Left lung (tissue), 14 donors: ENCODE measurements at places on chromosomes 5 and 9.

DNA sequence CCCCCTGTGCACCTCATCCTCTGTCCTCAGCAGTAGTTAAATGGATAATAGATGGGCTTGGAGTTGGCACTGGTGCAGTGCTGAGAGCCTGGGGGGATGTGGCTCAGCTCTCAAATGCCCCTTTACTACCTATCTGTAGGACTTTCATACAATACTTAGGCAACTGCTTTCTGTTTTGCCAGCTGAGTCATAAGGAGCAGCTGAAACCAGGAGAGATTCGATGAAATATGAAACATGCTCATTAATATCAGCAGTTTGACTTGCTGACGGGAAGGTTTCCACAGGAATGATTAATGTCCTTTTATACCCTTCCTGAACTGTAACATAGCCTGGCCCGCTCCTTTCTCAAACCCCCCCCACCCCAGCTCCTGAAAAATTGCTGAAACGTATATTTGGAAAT lies 142.6 kb downstream of the SAXO1 start:
- DNase-seq: no peak

DNA sequence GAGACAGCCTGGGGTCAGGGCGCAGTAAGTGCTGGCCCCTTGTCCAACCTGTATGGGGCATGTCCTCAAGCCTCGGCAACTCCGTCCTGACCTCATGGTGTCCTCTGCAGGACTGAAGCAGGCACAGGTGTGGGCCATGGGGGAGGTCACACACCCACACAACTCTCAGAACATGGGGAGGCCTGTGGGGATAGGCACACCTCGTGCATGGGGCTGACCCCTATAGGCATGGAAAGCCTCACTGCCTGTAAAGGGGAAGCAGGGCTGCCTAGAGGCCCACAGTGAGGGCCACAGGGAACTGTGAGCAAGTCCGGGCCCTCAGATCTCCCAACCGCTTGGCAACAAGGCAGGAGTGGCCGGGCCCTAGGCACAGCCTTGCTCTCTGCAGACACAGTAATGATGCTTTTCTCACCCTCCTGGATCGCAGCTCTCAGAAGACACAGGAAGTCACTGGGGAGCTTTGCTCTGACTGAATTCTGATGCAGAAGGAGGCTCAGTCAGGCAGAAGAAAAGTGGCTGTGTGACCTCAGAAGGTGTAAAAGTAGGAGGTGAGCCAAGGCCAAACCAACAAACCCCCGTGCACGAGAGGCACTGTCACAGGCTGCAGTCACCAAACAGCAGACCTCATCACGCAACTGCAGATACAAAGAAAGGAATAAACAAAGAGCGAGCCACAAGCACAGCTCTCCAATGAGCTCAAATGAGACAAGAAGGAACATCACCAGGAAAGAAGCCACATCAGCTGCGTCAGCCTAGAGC lies 5.4 kb downstream of the IPPK start:
- DNase-seq: no peak

- DNase-seq: no peak
Observed at GRCh38 chr5:169768416-169768815, 131.3 kb downstream of the DOCK2 start.

GRCh38 chr9:90795871-90796317 lies 5.7 kb upstream of the SYK start:
- DNase-seq: peak; percentile 49

- DNase-seq: no peak
Observed at GRCh38 chr9:130254747-130255630, 10.6 kb upstream of the HMCN2 start.

DNA sequence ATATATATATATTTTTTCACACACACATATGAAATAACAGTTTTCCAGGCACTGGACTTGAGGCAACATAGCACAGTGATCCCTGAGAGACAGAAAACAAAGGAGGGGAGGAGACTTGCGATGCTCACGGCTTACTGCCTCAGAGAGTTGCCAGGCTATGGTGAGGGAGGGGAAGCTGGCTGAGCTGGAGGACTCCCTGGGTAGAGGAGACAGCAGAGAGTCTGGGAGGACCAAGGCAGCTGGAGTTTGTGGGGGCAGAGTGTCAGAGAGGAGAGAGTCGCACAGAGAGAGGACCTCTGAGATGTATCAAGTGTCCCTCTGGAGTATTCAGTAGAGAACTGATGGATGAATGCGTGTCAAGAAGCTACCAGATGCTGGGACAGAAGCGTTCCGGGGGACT lies 23.1 kb upstream of the QSOX2 start:
- no peak for DNase-seq

- DNase-seq: no peak
Observed at GRCh38 chr5:170235876-170236864, 3.4 kb downstream of the C5orf58 start.

- no peak for DNase-seq
Observed at GRCh38 chr5:93589829-93590215, 6.8 kb downstream of the NR2F1 start.

GRCh38 chr5:153439130-153439529 lies 51.3 kb upstream of the GRIA1 start:
- no peak for DNase-seq

GRCh38 chr5:151042453-151043093 lies 22.2 kb downstream of the GPX3 start:
- no peak for DNase-seq

- no peak for DNase-seq
Observed at GRCh38 chr5:87394411-87395165, 18.1 kb downstream of the CCNH start.

DNA sequence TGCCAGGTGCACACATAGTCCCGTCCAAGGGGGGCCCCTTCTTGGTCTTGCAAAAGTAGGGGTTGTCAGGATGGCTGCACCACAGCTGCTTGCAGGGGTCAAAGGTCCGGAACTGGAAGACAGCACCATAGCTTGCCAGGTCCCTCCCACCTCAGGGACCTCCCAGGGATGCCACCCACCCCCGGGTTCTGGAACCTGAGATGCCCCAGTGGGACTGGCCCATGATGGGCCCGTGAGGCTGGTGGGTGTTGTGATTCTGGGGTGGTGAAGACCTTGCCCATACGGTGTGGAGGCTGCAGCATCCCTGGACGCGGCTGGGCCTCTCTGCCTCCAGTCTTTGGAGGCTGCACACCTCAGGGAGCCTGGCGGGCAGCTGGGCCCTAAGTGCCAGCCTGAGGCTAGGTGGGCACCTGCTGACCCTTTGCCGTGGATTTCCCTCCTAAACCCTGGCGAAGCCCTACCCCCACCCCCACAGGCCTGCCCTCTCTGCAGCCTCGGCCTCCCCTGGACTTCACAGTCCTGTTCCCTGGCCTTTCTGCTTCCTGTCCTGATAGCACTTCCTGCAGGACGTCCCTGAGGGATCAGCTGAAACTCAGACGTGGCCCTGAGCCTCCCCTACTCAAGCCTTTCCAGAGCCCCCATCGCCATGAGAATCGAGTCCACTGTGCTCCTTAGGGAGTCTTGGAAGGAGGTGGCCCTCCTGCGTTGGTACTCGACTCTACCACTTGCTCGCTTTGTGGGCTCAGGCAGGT lies 92.1 kb downstream of the ZNF354C start:
- DNase-seq: peak; percentile 69

- peak; percentile 50 for DNase-seq
Observed at GRCh38 chr9:133777068-133777791, 39.1 kb upstream of the SARDH start.

GRCh38 chr5:1636981-1637638 lies 113.3 kb upstream of the LPCAT1 start:
- no peak for DNase-seq

DNA sequence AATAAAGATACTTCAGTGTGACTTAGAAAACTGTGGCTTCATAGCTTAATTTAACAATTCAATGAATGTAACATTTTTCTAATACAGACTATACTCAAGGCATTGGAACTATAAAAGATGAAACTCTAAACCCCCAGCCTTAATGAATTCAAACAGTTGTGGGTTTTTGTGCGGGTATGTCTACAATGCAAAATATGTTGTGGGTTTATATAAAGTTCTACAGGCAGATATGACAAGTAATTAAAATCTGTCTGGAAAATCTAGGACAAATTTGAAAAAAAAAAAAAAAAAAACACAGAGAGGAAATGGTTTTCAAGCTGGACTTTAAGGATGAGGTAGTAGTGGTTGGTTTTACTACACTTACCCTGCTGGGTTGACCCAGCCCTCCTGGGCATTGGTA lies 467.5 kb upstream of the TLE4 start:
- DNase-seq: no peak

DNA sequence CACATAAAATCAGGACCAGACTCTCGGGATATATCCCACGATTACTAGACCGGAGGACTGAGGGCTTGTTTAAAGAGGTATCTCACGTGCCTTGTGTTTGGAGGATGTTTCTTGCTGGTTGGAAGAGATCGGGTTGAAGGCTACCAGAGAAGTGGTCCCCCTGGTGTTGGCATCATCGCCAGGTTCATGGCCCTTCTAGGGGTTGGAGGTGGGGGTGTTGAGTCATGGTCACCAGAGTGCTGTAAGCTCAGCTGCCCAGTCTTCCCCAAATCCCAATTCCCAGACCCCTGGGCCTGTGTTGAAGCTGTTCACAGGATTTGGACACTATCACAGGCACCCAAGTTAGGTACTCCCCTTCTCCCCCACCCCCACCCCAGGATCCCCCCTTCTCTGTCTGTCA lies 29.1 kb upstream of the PRDM12 start:
- DNase-seq: no peak

GRCh38 chr5:10391130-10391529 lies 37.6 kb downstream of the MARCHF6 start:
- no peak for DNase-seq

GRCh38 chr9:96877269-96877668 lies 23.0 kb upstream of the ZNF782 start:
- peak; percentile 81 for DNase-seq

DNA sequence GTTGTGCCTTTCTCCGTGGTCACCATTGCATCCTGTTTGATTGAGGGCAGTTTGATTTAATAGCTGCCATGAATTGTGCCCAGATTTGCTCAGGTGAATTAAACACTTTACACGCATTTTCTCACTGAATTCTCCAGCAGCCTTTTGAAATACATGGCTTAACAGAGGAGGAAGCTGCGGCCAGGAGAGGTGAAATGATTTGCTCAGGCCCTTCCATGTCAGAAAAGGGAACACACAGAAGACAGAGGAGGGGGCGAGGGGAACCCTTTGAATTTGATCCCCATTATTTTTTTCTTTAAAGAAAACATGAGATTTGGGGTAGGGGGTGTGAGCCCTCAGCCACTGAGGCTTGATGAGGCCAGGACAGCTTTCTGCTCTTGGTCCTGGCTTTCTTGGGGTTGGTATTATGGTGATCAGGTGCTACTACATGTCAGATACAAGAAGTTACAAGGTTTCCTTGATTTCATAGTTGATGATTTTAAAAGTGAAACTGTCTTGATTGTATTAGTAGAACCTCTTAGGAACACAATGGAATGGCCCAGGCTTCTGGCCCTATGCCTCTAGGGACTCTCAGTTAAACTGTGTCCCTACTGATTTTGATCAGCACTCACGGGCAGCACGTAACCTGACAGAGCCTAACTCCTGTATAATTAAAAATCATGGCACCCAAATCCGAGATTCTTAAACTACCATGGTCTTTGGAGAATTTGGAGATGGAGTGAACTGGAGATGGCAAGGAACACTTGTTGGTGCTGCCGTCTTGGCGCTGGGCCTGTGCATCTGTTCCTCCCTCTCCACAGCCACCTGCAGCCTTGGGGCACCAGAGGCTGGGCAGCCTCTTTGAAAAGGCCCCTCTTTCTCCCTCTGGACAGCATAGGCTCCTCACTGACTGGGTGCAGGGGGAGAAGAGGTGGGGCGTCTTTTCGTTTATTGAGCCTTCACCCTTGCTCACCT lies 107.9 kb downstream of the TRIO start:
- DNase-seq: no peak

GRCh38 chr5:143793249-143793648 lies 18.7 kb upstream of the HMHB1 start:
- no peak for DNase-seq

- no peak for DNase-seq
Observed at GRCh38 chr5:87099968-87100367, 167.7 kb upstream of the RASA1 start.

GRCh38 chr9:124311283-124311682 lies 53.5 kb downstream of the NEK6 start:
- no peak for DNase-seq

GRCh38 chr9:114430457-114430856 lies 42.7 kb upstream of the AKNA start:
- DNase-seq: no peak

DNA sequence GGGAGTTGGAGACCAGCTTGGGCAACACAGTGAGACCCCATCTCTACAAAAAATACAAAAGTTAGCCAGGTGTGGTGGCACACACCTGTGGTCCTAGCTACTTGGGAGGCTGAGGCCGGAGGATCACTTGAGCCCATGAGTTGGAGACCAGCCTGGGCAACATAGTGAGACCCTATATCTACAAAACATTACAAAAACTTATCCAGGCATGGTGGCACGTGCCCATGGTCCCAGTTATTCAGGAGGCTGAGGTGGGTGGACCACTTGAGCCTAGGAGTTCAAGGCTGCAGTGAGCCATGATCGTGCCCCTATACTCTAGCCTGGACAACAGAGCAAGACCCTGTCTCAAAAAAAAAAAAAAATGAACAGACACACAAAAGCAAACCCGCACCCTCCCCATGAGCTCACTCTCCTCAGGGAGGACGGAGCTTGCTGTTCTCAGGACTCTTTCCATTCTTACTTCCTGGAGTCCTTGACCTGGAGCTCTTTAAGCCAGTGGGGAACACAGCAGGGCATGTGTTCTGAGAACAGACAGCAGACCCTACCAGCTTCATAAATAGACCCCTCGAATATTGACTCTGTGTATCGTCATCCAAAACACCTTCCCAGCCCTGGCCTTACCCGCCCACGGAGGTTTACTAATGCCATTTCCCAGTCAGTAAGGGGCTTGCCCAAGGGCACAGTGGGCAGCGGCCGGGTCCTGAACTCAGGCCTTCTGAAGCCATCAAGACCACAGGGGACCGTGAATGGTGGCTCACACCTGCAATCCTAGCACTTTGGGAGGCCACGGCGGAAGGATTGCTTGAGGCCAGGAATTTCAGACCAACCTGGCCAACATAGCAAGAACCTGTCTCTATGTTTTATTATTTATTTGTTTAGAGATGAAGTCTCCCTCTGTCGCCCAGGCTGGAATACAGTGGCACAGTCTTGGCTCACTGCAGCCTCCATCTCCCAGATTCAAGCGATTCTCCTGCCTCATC lies 11.1 kb downstream of the PTGES2 start:
- DNase-seq: no peak

GRCh38 chr9:132218208-132218607 lies 56.4 kb downstream of the NTNG2 start:
- DNase-seq: no peak

GRCh38 chr5:150398722-150399523 lies 13.8 kb downstream of the CD74 start:
- DNase-seq: no peak

GRCh38 chr9:99752417-99753109 lies 69.1 kb upstream of the NR4A3 start:
- no peak for DNase-seq

GRCh38 chr5:119071561-119071995 lies 691 bp downstream of the DMXL1 start:
- no peak for DNase-seq

DNA sequence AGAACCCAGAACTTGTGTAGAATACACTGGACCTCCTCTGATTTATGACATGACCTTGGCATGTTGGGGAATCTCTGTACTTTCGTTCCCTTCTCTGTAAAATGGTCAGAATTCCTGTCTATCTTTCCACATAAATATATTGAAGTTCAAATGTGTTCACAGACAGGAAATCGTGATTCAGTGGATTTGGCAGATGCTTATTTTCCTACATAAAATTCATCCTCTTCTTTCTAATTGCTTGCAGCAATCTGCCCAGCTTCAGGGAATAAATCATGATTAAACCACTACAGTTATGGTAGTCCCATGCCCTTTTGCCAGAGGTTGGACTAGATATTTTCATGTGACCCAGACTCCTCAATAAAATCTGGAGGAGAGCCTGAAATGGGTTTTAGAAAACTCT lies 52.1 kb upstream of the ARL15 start:
- DNase-seq: no peak
